Stimulated activated CD8-positive, alpha-beta memory T cell treated with anti-CD3 and anti-CD28 coated beads, Interleukin-15, amount 100 ng/mL, for 48 hours (primary cell): ENCODE measurements at places on chromosomes 5 and 9.

- peak; percentile 11 for DNase-seq
These were observed 576.2 kb upstream of the CLINT1 start for GRCh38 chr5:158435161-158435616.

- no peak for DNase-seq
These were observed 102.8 kb upstream of the GNA14 start for GRCh38 chr9:77750981-77751340.

GRCh38 chr5:173885475-173886010, 2.6 kb upstream of the CPEB4 start:
- DNase-seq, result no peak

DNA sequence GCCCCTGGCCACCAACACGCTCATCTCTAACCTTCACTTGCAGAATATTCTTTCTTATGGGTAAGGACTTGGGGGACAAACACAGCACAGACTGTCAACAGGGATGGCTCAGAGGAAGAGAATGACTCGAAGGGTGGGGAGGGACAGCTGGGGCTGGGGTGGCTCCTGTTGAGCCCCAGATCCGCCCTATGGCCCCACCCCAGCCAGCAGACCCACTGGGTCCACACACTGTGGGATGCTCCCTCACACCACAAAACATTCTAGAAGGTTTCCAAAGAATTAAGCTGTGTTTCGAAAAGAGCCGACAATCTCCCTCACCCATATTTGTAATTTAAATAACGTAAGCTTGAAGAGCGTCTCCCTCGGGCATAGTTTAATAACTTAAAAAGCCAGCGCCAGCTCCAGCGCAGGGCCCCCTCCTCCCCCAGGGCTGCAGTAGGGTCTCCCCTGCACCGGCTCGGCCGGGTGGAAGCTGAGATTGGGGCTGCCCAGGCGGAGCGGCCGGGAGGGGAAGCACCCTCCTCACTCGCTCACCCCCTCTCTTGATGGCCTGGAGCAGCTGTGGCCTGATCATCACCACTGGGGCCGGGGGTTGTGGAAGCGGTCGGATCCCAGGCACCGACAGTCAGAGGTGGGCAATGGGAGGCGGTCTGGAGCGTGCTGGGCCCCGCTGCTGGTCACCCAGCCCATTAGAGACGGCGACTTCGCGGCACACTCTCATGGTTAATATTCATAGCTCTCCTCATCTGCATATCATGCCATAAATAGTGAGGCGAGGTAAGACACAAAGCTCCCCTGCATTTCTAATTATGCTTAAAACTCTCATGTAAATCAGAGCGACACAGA, 37.6 kb downstream of the NACC2 start:
- DNase-seq, result no peak

DNA sequence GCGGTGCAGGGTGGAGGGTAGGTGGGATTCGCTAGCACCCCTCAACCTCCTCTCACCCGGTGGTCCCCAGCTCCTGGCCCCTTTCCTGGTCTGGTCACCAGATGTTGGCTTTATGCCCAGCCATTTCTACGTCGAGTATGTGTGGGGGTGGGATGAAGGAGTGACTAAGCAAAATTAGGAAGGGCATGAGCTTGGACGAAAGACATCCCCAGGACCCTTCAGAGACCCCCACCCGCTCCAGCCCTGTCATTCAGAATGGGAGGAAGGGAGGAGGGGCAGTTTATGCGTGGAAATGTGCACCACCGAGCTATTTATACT, 742 bp downstream of the BHMT2 start:
- no peak for DNase-seq

- DNase-seq, result no peak
These were observed 91.1 kb upstream of the PPP1R26 start for GRCh38 chr9:135388530-135388929.

DNA sequence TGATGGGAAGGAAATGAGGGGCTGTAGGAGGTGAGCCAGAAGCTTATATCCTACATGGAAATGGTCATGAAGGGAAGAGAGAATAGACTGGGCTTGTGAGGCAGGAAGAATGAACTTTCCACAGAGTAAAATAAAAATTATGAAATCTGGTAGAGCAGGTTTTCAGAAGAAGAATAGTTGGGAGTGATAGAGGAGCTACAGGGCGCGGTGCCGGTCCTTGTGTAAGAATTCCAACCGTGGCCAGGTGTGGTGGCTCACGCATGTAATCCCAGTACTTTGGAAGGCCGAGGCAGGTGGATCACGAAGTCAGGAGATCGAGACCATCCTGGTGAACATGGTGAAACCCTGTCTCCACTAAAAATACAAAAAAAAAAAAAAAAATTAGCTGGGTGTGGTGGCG, 8.9 kb upstream of the UNC13B start:
- DNase-seq, result no peak

GRCh38 chr9:72443855-72444254, 77.6 kb upstream of the TMC1 start:
- DNase-seq, result no peak

DNA sequence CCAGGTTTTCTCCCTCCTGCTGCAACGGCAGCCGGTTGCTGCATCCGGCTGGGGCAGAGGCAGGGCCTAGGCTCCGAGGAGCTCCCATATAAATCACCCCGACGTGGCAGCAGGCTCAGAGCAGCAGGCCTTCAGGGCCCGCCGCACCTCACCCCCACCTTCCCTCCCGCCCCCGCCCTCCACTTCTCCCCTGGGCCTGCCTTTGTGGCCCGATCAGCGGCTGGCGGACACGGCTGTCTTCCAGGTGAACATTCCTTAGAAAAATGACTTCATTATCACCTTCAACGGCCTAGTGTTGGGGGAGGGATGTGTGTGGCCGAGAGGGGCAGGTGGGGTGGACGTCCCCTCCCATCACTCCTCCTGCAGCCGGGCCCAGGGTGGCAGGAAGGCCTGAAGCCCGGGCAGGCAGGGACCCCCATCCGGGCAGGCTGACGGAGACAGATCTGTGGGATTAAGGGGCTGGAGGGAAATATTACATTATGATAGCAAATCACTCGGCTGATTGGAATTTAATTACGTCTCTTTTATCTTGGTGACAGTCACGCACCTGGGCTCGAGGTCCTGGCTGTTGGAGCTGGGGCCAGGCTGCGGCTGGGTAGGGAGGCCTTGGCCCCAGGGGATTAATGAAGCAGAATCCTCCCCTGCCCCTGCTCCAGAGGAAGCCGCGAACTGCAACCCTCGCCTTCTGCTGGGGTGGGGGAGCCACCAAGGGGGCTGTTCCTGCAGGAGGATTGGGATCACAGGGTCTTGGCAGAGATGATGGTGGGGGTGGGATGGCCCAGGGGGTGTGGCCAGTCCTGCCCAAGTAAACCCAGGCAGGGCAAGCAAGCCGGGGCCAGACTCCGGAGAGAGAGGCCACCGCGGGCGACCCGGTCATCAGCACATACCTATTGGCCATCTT, 38.4 kb upstream of the RXRA start:
- DNase-seq, result no peak

GRCh38 chr5:167205881-167206280, 1085.6 kb upstream of the WWC1 start:
- no peak for DNase-seq

DNA sequence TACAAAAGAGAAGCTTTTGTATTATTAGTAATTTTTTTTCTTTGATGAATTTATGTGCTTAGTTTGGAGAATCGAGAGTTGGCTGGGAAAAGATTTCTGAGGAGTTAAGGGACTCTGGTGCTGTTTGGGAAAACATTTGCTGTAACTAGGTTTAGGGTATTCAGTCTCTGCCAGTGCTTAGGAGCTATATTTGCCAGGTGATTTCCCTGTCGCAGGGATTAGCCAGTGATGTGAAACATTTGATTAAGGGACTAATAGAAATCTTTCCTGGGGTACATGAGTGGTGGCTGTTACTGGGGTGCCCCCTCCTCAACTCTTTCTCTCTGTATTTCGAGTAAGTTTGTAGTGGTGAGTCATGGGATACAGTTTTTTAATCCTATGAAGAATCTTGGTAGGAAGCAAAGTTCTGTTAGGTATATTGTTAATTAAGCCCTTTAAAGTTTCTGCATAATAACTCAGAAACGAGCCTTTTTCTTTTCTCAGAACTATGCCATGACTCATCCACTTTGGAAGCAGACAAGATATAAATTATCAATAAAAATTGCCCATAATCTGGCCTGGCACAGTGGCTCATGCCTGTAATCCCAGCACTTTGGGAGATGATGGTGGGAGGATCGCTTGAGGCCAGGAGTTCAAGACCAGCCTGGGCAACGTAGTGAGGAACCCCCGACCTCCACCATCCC, 18.6 kb downstream of the RGMB start:
- DNase-seq, result no peak

DNA sequence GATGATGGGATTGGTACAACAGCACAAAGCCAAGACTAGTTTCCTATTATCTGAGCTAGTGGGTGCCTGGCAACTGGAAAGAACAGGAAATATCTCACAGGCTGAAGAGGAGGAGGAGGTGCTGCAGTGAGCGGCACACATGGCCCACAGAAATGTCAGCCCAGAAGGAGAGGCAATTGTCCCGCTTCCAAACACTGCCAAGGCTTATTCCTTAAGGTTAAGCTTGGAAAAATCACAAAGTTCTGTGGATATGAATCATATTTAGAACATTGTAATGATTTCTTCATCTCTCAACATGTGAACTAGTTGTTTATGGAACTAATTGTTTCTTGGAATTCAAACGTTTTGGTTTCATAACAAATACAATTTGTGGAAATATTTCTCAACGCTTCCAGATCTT, 1019.5 kb upstream of the SEMA6A start:
- DNase-seq, result no peak

GRCh38 chr9:123246534-123246933, 21.9 kb downstream of the STRBP start:
- no peak for DNase-seq

- no peak for DNase-seq
These were observed 144.6 kb downstream of the CACNA1B start for GRCh38 chr9:138022121-138022741.

DNA sequence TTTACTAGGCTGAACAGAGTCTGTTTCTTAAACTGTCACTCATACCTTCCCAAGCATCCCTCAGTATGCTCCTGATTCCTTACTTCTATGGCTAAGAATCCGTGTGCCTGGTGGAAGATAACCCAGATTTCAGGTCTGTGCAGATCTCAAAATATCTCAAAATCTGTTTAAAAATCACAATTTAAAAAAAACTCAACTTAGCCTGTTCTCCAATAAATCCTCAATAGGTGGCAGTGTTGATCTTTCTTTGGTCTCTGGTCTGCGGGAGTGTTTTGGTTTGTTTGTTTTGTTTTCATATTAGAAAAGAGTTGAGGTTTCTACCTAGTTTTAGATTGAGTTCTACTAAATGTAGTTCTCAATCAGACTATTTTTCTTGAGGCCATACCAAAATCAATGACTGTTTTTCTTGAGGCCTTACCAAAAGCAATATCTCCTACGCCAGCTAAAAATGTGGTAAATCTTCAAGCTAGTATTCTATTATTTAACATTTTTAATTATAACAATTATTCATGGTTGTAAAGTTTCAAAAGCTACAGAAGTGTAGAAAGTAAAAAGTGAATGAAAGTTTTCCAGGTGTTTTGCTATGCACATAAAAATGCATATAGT, 57.9 kb downstream of the TGFBR1 start:
- DNase-seq, result no peak

GRCh38 chr5:138869763-138870500, 5.2 kb downstream of the LRRTM2 start:
- DNase-seq, result no peak

DNA sequence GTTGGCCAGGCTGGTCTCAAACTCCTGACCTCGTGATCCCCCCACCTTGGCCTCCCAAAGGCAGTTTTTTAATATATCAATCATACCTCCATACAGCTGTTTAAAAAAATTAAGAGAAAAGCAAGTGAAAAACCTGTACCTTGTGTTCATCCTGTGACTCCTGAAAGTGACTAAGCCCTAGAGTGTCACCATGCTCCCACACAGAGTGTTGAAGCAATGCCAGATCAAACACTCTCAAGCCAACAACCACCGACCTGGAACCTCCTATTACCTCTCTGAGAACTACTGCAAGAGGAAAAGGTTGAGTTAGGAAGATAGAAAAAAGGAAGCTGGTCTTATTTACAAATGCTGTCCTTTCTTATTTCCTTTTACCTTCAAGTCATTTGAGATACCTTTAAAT, 123.5 kb downstream of the RASEF start:
- DNase-seq, result no peak

- DNase-seq, result no peak
These were observed 136.8 kb downstream of the ASTN2 start for GRCh38 chr9:117278020-117278419.

- DNase-seq, result no peak
These were observed 305.9 kb upstream of the PRR16 start for GRCh38 chr5:120158211-120158610.

DNA sequence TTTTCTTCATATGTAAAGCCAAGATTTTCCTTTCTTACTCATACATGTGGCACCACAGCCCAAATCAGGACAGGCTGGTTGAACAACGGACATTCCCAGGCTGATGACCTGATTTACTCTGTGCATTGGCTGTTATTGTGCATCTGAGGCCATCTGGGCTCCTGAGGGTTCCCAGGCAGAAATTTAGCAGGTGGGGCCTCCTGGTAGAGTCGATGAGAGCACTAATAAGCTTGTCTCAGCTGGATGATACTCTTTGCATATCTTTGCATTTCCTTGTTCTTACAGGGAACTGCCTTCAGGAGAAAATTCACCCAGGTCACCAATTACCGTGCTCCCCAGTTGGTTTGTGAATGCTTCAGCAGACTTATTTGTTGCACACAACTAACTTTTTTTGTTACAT, 605.1 kb downstream of the ELAVL2 start:
- no peak for DNase-seq

GRCh38 chr9:113558632-113559502, 95.3 kb downstream of the RGS3 start:
- DNase-seq, result no peak

DNA sequence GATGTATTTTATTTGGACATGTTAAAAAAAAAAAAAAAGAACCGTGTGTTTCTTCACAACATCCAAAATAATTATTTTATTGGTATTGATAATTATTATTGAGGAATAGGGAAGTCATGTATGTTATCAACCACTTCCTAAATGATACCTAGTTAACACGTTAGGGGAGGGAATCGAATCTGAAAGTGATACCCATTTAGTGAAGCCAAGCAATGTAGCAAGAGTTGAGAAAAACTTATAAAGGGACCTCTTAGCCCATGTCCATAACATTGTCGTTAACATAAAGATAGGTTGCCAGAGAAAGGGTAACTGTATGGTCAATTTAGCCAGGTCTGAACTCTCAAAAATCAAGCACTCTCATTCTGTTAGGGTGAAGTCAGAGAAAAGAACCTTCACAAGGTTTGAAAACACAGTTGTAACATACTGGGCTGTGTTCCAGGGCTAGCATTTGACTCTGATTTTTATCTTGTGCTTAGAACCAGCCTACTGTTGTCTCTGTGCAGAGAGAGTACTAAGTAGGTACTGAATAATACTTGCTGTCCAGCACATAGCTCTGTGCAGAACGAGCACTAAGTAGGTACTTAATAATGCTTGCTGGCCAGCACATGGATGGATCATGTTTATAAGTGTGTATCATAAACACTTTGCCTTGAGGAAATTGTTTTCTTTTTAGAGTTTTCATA, 60.4 kb downstream of the GHR start:
- no peak for DNase-seq

DNA sequence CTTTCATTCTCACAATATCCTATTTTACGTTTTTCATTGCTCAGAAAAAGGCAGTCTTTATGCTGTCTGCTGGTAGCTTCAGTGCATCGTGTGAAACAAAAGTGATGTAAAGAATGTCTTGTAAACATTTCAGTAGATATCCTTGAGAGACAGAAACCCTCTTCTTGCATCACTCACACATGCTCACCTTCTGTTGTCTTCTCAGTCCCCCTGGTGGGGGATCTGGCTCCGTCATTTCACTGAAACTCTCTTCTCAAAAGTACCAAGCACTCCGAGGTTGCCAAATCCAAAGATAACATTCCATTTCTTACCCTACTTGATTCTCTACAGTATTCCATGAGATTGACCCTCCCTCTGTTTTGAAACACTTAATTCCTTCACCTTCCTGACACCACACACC, 46.1 kb upstream of the PCA3 start:
- DNase-seq, result no peak
